ENCODE measurements at places on chromosomes 7 and 10.

GRCh38 chr7:134622303-134622995 lies 24.2 kb upstream of the BPGM start:
- DNase-seq, result no peak

GRCh38 chr10:17622061-17622460 lies 4.9 kb upstream of the HACD1 start:
- DNase-seq, result no peak

GRCh38 chr10:113293167-113293566 lies 259.7 kb upstream of the HABP2 start:
- no peak for DNase-seq

DNA sequence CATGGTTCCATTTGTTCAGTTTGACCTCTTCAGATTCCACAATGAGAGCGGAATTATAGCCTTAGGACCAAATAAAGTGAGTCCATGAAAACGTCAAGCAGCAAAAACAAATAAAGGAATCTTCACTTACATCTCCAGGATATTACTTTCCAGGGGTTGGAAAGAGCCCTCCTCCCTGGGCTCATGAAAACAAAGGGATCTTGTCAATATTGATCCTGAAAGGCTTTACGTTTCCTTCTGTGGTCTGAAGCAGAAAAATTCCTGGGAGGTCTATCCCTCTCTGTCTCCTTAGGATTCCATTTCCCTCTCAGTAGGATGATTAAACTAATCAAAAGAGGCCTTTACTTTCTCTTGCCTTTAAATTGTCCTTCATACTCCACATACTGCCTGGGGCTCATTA lies 293.5 kb downstream of the GPAM start:
- DNase-seq, result no peak

- peak; percentile 73 for DNase-seq
These were observed 143.2 kb downstream of the RNLS start for GRCh38 chr10:88439932-88440331.

DNA sequence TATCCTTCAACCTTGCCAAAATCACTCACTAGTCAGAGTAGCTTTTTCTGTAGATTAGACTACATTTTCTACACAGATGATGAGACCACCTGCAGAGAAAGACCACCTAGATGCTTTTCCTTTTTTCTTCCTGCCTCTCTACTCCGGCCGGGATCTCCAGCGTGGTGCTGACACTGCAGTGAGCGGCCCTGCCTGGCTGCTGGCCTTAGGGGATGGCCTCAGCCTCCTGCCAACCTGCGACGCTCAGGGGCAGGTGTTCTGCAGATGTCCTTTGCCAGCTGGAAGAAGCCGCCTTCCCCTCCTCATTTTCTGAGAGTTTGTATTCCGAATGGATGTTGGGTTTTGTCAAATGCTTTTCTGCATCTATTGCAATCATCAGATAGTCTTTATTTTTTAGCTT lies 43.5 kb upstream of the NKX6-2 start:
- no peak for DNase-seq

DNA sequence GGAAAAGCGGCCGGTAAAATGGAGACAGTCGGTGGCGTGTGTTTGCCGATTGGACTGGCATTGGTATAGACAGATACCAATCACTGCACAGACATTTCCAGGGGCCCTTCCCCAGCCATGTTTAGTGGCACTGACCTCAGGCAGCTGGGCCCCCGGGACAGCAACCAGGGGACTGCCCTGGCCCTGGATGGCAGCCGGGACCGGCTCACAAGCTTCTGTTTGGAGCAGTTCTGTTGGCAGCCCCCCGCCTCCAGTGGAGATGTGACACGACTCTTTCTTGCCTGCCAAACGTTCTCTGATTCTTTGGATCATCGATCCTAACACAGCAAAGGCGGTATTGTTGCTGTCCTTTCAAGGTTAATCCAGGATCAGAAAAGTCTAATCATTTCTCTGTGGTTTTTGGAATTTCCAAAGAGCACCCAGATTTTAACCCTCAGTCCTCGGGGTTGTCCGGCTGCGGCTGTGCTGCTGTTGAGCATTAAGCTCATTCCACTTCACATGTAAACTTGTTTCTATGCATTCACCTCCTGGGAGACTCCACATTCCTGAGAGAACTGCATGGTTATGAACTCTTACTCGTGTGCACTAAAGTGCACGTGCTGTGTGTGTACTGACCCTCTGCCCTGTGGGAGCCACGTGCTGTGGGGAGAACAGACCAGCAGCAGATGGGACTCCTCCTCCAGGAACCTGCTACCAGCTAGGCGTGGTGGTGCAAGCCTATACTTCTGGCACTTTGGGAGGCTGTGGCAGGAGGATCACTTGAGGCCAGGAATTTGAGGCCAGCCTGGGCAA lies 46.0 kb downstream of the FOXK1 start:
- DNase-seq, result no peak

GRCh38 chr7:109996927-109997326 lies 1094.0 kb upstream of the LRRN3 start:
- DNase-seq, result no peak

- no peak for DNase-seq
These were observed 238.7 kb downstream of the CDK14 start for GRCh38 chr7:90834771-90835170.

GRCh38 chr10:117163061-117163953 lies 25.2 kb upstream of the VAX1 start:
- no peak for DNase-seq

- no peak for DNase-seq
These were observed 2.4 kb downstream of the ZNF488 start for GRCh38 chr10:47381427-47382379.

GRCh38 chr7:146370171-146370570 lies 253.6 kb downstream of the CNTNAP2 start:
- DNase-seq, result no peak

DNA sequence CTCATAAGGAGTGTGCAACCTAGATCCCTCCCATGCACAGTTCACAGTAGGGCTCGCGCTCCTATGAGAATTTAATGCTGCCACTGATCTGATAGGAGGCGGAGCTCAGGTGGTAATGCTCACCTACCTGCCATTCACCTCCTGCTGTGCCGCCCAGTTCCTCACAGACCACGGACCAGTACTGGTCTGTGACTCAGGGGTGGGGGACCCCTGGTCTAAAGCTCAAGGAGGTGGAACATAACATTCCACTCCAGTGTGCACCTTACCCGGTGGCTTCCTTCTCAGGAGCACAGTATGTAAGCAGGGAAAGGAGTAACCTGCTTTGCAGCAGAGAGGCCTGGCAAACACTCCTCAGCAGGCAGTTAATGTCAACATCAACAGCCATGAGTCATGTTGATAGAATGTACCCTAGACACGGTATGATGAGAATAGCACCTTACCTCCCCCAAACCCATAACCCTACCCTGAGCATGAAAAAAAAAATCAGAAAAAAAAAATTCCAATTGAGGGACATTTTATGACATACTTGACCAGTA lies 273.5 kb downstream of the FGFR2 start:
- DNase-seq, result peak; percentile 23

GRCh38 chr7:142323706-142324105 lies 65.8 kb upstream of the PRSS58 start:
- DNase-seq, result no peak

- no peak for DNase-seq
These were observed 9.6 kb upstream of the ZMIZ1 start for GRCh38 chr10:79058899-79059841.

GRCh38 chr10:119644205-119644814 lies 6.9 kb upstream of the BAG3 start:
- DNase-seq, result no peak

- DNase-seq, result no peak
These were observed 980.1 kb downstream of the KCNMA1 start for GRCh38 chr10:76657337-76658012.

Data from LNCaP clone FGC (cell line).